ENCODE measurements at places on chromosomes 1 and 21.

DNA sequence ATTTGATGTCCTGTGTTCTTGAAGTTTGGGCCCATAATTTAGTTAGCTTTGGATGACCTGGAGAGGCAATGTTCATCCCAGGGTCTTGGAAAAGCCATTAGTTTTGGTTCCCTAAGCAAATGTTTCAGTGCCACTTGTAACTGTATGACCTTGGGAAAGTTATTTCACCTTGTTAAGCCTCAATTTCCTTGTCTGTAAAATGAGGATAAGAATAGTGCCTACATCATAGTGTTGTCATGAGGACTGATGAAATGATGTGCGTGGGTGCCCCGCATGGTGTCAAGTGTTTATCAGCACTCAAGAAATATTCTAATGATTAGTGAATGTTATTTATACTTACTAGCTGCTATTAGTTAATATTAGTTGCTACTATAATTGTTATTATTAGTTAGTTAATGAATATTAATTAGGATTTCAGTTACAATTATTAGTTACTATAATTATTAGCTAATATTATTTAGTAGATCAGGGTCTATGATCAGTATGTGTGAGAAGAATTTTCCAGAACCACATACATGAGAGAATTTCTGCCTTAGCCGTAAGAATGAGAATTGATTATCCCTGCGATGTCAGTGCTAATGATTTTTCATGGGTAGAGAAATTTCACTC, 1.9 kb downstream of the SH3BGR start:
- no peak for DNase-seq

GRCh38 chr1:173669491-173669941, at the start of gene ANKRD45:
ANKRD45 (minus strand) TSS chr1:173669851; CDS start chr1:173659418, 10,433 bp downstream.
- DNase-seq: no peak

DNA sequence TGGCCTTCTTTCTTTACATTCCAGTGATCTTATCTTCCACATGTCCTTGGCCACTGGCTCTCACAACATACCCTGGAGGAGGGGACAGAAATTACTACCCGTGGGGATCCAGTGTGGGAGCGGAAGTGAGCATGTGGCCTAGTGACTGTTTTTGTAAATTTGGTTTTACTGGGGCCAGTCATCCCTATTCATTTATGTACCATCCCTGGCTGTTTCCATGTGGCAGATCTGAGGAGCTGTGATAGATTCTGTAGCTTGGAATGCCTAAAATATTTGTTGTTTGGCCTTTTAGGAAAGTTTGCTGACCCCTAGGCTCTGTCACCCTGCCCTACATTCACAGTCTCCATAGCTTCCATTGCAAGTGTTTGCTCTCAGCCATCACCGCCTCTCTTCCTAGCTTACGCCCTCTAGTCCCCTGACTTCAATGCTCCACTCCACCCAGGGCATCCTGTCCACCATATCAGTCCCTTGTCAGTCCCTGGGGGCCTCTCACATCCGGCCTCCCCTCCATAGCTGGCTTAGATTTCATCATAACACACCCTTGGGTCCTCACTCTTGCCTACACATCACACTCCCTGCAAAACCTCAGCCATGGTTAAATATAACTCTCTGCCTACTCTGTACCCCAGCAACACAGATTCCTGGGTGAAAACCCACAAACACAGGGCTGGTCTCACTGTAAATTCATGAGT, 25.8 kb downstream of the DHCR24 start:
- DNase-seq: no peak

GRCh38 chr1:193565971-193566577, 379.7 kb upstream of the B3GALT2 start:
- DNase-seq: no peak

- DNase-seq: no peak
These were observed 55.7 kb downstream of the XCL2 start for GRCh38 chr1:168488138-168488537.

GRCh38 chr1:54402896-54403295, 3.3 kb downstream of the SSBP3 start:
- no peak for DNase-seq

DNA sequence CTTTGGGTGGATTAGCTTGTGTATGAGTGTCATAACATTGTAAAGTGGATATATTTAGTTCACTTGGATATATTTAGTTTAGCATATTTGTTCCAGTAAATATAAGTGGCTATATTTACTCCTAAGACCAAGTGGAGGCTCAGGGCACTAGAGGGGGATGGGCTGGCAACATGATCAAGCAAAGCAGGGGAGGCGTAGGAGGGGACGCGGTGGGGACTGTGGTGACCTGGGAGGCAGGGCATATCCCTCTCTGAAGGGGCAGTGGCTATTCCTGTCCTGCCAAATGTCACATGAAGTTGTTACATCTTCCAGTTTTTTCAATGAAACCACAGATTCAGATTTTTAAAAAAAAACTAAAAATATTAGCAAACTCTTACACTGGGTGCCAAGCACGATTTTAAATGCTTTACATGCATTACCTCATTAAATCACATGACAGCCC, 51.9 kb upstream of the EDN2 start:
- no peak for DNase-seq

GRCh38 chr1:5351366-5351765, 640.9 kb downstream of the NPHP4 start:
- DNase-seq: no peak

DNA sequence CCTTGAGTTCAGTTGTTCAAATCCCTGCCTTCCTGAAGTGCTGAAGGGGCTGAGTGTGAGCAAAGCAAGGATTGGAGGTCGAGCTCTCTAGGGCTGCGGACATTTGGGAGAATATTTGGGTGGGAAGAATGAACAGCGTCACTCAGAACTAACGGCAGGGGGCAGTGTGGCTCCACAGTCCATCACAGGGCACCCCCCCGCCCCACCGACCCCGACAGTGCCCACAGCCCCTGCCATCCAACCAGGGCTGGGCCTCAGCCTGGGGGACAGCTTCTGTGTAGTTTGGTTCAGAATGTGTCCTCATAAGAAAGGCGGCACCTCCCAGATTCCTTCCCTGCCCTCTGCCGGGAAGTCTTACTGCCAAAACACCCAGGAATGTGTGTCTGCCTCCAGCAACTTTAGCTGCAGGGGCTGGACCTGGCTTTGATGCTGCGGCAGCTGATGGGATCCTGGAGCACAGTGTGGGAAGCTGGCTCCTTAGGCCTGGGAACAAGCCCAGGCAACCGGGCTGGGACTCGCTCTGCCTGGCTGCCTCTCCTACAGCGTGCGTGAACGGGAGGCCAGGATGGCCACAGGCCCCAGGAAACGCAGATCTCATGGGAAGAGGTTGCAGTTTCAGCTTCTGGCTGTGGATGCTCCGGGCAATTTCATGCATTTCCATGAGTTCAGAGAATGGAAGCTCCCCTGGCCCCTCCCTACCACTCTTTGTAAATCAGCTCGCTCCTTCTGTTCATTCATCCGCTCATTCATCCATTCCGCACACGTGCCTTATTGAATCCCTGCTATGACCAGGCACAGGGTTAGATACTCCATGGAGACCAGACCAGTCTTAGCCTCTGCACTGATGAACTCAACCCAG, 104.9 kb upstream of the TMPRSS2 start:
- DNase-seq: no peak

DNA sequence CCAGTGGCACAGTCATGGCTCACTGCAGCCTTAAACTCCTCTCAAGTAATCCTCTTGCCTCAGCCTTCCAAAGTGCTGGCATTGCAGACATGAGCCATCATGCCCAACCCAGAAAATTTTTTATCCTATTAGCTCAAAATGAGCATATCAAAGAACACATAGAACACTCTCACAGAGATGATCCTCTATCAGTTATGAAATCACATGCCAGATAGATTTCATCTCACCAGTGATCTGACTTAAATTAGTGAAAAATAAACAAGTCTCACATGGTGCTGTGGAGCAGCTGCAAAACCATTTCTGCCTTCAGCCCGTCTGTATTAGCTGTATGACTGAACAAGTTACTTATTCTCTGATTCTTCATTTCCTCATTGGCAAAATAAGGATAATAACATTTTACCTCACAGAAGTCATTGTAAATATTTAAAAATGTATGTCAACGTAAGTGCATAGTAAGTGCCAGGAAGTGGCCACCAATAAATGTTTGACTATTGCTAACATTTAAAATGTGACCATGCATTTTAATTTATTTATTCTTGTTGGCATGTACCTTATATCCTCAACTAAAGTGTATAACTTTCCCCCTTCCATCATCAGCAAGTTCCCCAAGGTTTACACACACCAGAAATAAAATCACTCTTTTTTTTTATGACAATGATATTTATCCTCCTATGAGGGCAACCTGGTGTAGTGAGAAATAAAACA, 29.0 kb upstream of the SLC19A2 start:
- no peak for DNase-seq

DNA sequence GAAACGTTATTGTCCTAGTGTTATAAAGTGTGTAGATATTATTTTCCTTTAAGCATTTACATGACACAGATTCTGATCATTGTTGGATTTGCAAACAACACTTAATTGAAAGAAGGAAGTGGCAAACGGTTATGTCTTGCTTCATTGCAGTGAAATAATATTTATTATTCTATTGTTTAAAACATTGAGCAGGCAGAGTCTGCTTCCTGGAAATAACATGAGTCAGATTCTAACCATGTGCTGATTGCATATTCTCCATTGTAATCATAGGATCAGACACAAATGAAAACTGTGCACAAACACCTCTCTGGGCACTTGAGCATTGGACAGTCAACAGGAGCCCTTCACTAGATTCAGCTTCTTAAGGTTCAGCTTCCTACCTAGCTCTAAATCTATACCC, 46.8 kb upstream of the USP25 start:
- no peak for DNase-seq

DNA sequence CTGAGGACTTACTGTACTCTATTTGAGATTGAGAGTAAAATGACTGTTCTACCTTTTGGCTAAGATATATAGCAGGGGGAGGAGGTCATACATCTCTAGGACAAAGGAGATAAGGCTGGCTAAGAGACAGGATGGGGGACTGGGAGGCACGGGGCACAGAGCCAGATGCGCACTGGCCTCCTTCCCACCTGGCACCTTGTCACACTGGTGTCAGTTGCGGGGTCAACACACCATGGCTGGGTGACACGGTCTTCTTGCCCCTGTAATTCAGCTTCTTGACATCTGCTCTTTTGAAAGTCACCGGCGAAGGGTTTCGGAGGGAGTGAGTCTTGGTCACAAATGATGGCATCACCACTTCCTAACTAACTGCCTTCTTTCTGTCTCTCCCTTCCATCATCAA, 177.3 kb downstream of the ZSCAN20 start:
- DNase-seq: no peak

DNA sequence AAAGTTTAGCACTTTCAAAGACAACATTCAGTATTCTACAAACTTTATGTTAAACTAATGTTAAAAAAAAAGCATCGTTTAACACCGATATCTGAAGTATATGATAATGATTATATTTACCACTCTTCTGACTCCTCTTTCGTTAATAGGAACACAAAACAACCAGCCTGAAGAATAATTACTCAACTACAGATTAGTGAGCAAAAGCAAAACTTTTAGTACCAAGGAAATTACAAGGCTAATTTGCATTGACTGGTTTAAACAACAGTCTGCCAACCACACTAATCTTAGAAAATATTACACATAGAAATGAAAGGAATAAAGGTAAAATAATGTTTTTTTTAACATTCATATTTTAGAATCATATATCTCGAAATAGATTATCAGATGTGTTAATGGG, 500.7 kb downstream of the LMO4 start:
- DNase-seq: no peak

DNA sequence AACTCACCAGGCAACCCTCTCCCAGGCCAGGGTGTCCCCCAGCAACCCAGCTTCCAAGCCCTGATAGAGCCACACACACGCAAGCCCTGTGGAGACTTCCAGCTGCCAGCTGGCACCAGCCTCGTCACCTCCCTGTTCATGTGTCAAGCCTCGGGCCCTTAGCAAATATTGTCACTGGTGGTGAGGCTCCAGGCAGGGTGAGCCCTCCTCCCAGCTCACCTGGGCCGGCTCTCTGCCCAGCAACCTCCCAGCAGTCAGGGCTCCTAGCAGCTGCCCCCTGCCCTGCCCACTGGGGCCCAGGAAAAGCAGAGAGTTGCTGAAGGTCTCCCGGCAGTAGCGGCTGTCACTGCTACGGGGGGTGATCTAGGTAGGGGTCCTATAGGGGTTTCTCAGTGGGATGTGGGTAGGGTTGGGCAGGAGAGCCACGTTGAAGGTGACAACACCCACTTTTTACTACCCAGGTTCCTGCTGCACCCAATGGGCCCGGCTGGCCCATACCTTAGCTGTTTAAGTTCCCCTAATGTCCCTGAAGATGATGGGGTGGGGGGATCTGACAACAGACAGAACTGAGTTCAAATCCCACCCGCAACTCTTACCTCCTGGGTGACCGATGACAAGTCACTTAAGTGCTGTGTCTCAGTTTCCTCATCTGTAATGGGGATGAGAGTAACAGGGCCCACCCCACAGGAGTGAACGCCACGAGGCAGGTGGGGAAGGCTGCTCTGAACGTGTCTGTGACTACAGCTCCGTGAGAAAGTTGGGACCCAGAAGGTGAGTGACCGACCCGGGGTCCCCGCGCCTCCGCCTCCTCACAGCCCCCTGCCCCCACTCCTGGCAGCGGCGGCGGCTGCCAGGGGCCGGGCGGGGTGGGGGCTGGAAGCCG, 678 bp downstream of the TTC39A start:
- DNase-seq: no peak

All from stimulated activated CD8-positive, alpha-beta memory T cell treated with anti-CD3 and anti-CD28 coated beads, Interleukin-12 subunit alpha, Interleukin-12 subunit beta, amount 100 ng/mL, for 4 hours (primary cell).